ENCODE measurements at places on chromosomes 13 and 19. TPM values are rescaled to one million over a fixed set of nuclear protein-coding genes. Genes with fewer than 3 reads are reported as not detected.

DNA sequence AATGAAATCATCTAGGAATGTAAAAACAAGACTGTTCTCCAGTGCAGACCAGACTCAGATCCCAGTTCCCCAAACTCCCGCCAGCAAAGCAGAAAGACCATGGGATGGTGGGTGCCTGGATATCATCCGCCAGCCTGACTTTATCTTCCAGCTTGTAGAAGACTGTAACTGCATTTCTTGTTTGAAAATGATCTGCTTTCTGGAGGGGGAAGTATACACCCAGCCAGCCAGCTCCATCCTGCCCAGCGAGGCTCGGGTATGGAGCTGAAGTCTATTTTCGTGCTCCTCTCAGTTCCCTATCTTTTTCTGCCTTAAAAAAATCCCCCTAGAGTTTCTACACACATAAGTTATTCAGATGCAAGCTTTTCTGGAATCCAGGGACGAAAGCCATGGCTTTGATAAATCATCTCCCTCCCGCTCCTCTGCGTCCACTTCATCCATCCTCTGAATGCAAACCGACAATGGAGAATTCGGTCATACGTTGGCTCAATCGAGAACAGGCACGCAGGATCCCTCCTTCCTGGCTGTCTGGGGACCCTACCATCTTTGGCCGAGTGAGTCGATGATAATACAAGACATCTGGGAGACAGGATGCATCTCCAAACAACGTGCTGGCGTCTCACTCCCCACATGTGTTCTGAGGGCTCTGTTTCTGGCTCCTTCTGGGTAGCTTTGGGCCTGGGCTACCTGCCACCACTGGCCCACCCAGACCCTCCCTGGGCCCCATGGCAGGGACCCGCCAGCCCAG, 31.2 kb downstream of the CEBPG start:
- DNase-seq, result no peak

The DCT gene
- total RNA-seq, result not detected

DNA sequence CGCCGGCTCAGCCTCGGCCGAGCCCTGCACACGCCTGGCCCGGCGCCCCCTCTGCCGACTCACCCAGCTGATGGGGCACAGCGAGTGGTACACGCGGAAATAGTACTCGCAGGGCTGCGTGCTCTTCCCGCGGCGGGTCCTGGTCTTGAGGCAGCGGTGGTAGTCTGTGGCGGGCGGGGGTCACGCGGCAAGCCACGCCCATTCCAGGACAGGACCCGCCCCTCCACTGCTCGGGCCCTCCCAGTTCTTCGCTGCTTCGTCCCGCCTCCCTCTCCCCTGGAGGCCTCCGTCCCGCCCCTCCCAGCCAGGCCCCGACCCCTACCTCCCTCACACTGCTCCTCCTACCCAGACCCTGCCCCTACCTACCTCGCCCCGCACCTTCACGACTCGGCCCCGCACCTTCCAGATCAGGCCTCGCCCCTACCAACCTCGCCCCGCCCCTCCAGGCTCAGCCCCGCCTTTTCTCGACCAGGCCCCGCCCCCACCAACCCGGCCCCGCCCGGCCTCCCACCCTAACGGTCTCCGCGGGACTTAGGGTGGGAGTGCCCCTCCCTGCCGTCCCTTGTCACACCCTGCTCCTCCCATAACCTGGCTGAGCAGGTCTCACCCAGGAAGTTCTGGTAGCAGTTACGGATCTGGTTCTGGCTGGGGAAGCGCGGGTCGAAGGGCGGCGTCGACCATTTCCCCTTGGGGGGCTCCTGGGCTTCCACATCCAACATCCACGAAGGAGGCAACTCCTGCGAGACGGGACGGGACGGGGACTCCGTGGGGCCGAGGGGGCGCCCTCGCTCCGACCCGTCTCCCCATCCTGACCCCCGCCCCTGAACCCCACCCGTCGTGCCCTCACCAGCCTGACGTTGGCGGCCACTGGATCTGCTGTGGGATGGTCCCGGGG, 469 bp downstream of the COX6B2 start:
- no peak for DNase-seq

DNA sequence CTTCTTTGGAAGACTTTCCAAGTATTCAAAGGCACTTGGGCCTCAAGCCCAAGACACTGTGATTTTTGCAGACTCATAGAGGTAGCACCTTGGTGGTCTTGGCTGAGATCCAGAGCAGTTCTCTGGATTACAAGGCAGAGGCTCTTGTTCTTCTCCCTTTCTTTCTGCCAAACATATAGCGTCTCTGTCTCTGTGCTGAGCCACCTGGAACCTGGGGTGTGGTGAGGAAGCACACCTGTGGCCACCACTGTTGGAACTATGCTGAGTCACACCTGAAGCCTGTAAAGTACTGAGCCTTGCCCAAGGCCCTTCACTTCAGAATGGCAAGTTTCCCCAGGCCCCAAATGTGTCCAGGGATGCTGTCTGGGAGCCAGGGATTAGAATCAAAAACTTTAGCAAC, 127.5 kb downstream of the FREM2 start:
- no peak for DNase-seq

The TBXA2R gene
- total RNA-seq, result 0.21 TPM

DNA sequence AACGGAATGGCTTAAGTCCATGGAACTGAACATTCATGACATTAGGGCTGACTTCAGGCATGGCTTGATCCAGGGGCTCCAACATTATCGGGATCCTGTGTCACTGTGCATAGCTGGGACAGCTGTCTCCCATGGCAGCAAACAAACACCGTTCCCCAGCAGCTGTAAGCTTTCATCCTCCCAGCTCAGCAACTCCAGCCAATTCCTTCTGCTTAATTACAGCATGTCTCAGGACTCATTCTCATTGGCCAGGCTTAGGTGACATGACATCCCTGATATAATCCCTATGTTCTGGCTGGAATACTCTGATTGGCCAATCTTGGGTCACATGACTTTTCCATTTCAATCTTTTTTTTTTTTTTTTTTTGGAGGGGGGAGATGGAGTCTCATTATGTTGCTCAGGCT, 10.9 kb upstream of the TLE5 start:
- peak; percentile 18 for DNase-seq

DNA sequence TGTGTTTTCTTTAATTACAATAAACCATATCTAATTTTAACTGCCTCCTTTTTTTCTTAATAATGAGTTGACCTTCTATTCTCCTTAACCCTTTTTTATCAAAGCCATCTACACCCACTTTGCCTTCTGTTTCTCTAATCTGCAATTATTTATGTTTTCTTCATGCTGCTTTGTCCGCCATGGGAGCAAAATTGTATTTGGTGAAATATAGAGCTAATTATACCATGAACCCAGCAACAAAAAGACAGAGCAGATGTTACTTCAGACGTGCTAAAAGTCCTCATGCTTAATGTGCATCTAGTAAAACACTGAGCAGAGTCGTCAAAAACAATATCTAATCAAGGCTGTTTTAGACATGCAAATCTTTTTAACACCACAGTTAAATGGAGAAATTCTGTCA, 264.7 kb downstream of the DACH1 start:
- DNase-seq, result no peak

GRCh38 chr19:42081584-42082203, 5.7 kb downstream of the ZNF574 start:
- DNase-seq, result no peak

DNA sequence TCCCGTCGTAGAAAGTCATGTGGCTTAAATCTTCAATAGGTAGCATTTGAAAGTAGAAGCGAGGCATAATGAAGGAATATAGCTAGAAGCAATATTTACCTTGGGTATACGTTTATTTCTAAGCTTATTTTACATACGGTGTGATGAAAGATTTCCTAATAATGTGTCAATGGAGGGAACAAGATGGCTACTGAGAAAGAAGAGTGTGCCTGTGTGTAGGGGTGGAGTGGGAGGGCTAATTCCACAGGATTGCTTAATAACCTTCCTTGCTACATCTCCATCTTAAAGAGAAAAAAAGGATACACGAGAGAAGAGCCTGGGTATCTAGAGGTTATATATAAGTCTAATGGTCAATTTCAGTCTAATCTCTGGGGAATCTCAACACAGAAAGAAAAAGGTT, 2.0 kb downstream of the SPART start:
- DNase-seq, result no peak

The RAB3A gene
- 0.38 TPM for total RNA-seq

GRCh38 chr19:15640294-15640903, at the start of gene CYP4F3:
TSS of gene CYP4F3 (plus strand) at chr19:15640897. CDS start at chr19:15641416, 519 bp downstream.
- no peak for DNase-seq

DNA sequence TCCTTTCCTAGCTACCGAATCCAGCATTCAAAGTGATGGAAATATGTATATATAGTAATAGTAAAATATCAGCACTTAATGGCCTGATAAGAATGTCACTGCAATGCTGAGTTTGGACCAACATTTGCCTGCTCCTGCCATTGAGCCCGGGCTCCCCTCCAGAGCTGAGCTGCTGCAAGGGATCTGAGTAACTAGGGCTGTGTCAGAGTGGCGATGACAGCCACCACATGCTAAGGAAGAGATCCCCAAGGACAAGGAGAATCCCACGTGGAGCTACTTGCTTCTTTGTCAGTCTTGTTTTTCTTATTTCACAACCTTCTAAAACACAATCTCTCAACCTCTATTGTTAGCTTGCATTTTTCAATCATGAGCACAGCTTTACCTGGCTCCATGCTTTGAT, 19.5 kb upstream of the ALOX5AP start:
- no peak for DNase-seq

The GPR18 gene
- not detected for total RNA-seq

DNA sequence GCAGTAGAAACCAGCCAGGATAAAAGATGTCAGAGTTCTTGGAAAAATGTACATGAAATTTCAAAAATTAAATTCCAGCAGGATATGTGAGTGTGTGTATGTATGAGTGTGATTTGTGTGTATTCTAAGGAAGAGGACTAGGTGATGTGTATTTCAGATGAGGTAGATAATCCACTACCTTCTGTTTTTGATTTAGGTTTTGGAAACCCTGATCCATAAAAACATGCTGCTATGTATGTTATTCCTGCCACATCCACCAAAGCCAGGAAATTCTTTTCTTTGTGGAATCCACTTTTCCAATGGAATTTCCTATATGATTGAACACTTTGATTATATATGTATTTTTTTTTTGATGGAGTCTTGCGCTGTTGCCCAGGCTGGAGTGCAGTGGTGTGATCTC, 276.9 kb downstream of the UQCRFS1 start:
- no peak for DNase-seq

DNA sequence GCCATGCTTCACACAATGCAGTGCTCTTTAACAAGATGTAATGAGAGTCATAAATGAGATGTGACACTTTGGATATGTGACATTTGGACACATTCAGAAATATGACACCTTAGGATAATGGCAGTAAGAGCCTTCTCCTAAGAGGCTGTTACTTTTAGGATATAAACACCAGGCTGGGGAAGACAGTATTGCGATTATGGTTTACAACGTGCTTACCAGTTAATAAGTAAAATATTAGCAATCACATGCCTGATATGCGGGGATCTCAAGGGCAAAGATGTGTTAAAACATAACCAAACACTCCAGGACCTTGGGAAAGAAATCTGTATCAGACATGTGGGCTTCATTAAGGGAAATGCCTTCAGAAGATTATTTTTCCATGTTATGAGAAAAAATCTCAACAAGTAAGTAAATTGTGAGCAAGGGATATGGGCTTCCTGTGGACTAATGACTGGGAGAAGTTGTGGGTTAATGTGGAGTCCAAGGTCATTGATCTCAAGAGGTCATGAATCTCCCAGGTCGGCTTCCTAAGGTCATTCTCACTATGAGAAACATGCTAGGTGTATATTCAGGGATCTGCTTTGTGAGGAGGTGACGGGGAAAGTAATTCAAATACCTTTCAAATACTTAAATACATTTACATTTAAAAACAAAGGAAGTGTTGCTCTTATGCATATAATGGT, 105.3 kb downstream of the STARD13 start:
- DNase-seq, result no peak

- DNase-seq, result no peak
Measured at GRCh38 chr13:27026396-27026795, 145.2 kb downstream of the USP12 start.

DNA sequence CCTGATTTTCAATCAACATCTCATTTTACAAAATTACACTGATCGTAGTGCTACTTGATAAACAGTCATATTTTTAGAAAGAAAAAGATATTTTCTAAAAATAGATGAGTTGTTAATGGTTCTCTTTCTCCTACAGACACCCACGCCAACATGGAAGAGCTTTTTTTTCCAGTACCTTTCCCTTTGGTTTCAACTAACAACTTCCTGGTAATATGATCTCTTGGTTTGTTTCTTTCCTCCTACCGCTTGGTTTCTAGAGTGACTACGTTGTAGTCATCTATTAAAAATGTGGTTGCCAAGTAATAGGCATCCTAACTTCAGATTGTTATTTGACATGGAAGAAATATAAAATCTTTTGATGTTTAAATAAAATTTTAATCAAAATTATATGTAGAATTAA, 189.0 kb downstream of the LACC1 start:
- no peak for DNase-seq

- DNase-seq, result no peak
Measured at GRCh38 chr13:29964181-29964845, 113.9 kb upstream of the UBL3 start.

GRCh38 chr13:68667863-68668262, 1437.7 kb upstream of the PCDH9 start:
- DNase-seq, result no peak

The RNF225 gene
- not detected for total RNA-seq

GRCh38 chr13:110293649-110294048, 13.3 kb downstream of the COL4A1 start:
- no peak for DNase-seq

DNA sequence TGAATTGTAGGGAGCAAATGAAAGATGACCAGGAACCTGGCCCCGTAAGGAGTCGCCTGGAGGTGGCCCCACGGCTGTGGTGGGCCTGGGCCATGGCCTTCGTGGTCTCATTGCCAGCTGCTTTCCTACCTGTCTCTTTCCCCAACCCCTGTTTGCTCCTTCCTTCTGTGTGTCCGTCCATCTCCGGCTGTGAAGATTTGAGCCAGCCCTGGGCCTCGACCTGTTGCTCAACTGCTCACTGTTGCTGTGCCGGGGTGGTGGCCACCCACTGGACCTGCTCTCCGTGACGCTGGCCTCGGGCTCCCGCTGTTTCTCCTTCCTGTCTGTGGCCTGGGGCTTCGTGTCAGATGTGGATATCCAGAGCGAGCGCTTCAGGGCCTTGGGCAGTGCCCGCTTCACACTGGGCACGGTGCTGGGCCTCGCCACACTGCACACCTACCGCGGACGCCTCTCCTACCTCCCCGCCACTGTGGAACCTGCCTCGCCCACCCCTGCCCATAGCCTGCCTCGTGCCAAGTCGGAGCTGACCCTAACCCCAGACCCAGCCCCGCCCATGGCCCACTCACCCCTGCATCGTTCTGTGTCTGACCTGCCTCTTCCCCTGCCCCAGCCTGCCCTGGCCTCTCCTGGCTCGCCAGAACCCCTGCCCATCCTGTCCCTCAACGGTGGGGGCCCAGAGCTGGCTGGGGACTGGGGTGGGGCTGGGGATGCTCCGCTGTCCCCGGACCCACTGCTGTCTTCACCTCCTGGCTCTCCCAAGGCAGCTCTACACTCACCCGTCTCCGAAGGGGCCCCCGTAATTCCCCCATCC, 8.5 kb downstream of the DBP start:
- no peak for DNase-seq

The GGN gene
- total RNA-seq, result 0.07 TPM

GRCh38 chr13:94435604-94436226, 43.8 kb downstream of the DCT start:
- peak; percentile 12 for DNase-seq
